ENCODE measurements at places on chromosomes 12 and 14.

- no peak for DNase-seq
Measured at GRCh38 chr14:31297701-31298344, 90.2 kb upstream of the HECTD1 start.

GRCh38 chr14:50230701-50231474, 490 bp downstream of the SOS2 start:
- DNase-seq, result peak; percentile 72

- no peak for DNase-seq
Measured at GRCh38 chr12:52984136-52984535, 22.1 kb upstream of the EIF4B start.

DNA sequence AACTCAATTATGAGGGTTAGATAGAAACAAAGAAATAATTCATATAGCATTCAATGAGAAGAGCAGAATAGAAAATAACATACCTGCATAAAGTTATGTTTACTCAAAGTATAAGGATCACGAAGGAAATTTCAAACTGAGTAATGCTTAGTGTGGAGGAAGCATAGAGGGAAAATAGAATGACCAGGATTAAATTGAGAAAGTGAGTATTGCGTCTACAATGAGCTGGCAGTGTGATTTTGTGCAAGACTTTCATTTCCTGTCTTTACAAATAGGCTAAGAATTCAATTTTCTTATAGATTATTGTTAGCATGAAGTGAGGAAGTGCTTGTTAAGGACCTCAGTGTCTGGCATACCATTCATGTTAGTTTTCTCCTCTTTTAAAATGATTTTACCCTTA, 12.0 kb downstream of the ADGRD1 start:
- DNase-seq, result no peak

- peak; percentile 67 for DNase-seq
Measured at GRCh38 chr14:63180011-63180410, 24.2 kb upstream of the RHOJ start.

GRCh38 chr12:6791931-6792520, 2.7 kb downstream of the CD4 start:
- no peak for DNase-seq

Measured in right hindlimb (tissue), 1 donor.